Sigmoid colon (tissue), 7 donors: ENCODE measurements at places on chromosomes 16 and 17. TPM values are rescaled to one million over a fixed set of nuclear protein-coding genes. Genes with fewer than 3 reads are reported as not detected.

DNA sequence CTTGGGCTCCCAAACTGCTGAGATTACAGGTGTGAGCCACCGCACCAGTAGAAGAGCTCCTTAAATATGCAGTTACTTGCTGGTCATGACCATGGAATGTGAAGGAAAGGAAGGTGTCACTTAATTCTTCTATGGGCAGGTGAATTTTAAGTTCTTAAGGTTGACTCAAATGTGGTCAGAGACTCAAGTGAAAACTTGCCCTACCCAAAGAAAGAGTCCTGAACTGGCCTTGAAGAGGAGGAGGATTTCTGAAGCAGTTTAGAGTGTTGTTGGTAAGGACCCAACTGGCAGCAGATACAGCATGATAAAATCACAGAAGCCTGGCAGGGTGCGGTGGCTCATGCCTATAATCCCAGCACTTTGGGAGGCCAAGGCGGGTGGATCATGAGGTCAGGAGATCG is 29.4 kb downstream of the CHD9 start:
- H3K4me1 ChIP-seq, result no peaks in the 10 kb centered on the region
- DNase-seq, result no peak
- H3K36me3 ChIP-seq, result no peaks in the 10 kb centered on the region
- H3K4me3 ChIP-seq, result no peak overlapping the region

- H3K27ac ChIP-seq, result peak overlapping the region; percentile 99
- H3K36me3 ChIP-seq, result peaks cover 16% of the 10 kb centered on the region
- peaks cover 3% of the 10 kb centered on the region for H3K27me3 ChIP-seq
- peaks cover 42% of the 10 kb centered on the region for H3K4me1 ChIP-seq
- peak; percentile 77 for DNase-seq
- H3K4me3 ChIP-seq, result peak overlapping the region; percentile 81
These were observed 6.3 kb downstream of the FOXF1 start for GRCh38 chr16:86516623-86517003.

- no peak overlapping the region for H3K4me3 ChIP-seq
- no peaks in the 10 kb centered on the region for H3K27me3 ChIP-seq
- H3K4me1 ChIP-seq, result no peaks in the 10 kb centered on the region
- no peak for DNase-seq
- H3K36me3 ChIP-seq, result peaks cover 37% of the 10 kb centered on the region
These were observed 23.4 kb downstream of the RBL2 start for GRCh38 chr16:53457670-53458069.

- peak; percentile 94 for DNase-seq
- no peaks in the 10 kb centered on the region for H3K27me3 ChIP-seq
- no peaks in the 10 kb centered on the region for H3K36me3 ChIP-seq
These were observed 20.3 kb upstream of the ZNF287 start for GRCh38 chr17:16589097-16589969.

DNA sequence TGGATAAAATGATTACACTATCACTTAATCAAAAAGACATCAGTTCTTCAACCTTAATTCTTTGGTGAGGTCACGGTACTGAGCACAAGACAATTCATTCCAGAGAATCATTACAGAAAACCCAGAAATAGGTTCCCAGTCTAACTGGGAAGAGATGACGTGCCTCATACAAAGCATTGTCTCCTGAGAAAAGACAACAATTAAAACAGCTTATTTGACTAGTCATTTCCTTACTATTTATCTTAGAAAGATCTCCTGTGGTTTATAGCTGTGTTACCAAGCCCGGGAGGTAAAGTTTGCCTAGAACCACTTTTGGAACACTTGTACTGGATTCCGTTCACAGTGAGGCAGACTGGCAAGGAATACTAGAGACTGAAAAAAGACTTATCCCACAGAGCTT is 5.1 kb downstream of the PHF12 start:
- H3K36me3 ChIP-seq, result no peaks in the 10 kb centered on the region
- H3K4me1 ChIP-seq, result peaks cover 56% of the 10 kb centered on the region
- no peaks in the 10 kb centered on the region for H3K27me3 ChIP-seq
- no peak for DNase-seq
- H3K4me3 ChIP-seq, result no peak overlapping the region
- H3K27ac ChIP-seq, result peak overlapping the region; percentile 8

- no peaks in the 10 kb centered on the region for H3K27me3 ChIP-seq
- H3K36me3 ChIP-seq, result no peaks in the 10 kb centered on the region
- H3K4me1 ChIP-seq, result peaks cover 43% of the 10 kb centered on the region
- DNase-seq, result peak; percentile 98
- peak overlapping the region; percentile 75 for H3K27ac ChIP-seq
These were observed 218.2 kb upstream of the CHMP6 start for GRCh38 chr17:80773243-80773991.

DNA sequence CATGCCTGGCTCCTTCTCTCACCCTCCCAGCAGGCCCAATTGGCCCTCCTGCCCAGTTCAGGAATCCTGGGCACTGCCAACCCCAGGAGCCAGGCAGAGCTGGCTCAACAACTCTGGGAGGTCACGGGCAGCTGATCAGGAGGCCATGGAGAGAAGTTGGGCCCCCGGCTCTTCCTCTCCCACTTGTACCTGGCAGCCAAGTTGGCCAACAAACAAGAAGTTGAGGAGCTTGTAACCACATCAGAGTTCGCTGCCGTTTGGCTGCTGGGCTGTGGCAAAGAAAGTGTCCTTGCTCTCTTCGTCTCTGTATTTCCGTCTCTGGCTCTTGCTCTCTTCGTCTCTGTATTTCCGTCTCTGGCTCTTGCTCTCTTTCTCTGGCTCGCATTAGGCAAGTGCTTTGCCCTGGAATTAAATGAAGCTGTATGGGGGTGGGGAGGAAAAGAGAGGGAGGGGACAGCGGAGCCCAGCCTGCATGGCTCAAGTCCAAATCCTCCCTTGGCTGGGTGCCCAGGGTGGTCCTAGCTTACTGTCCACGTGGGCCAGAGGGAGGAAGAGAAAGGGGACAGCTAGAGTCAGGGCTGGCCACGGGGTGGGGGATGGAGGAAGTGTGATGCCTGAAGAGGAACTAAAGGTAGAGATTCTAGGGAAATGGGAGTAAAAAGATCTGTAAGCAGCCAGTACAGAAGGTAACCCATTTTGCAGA is 7.8 kb upstream of the TMEM132E start:
- no peaks in the 10 kb centered on the region for H3K36me3 ChIP-seq
- no peak for DNase-seq
- H3K4me3 ChIP-seq, result no peak overlapping the region
- no peaks in the 10 kb centered on the region for H3K4me1 ChIP-seq
- peaks cover 59% of the 10 kb centered on the region for H3K27me3 ChIP-seq

DNA sequence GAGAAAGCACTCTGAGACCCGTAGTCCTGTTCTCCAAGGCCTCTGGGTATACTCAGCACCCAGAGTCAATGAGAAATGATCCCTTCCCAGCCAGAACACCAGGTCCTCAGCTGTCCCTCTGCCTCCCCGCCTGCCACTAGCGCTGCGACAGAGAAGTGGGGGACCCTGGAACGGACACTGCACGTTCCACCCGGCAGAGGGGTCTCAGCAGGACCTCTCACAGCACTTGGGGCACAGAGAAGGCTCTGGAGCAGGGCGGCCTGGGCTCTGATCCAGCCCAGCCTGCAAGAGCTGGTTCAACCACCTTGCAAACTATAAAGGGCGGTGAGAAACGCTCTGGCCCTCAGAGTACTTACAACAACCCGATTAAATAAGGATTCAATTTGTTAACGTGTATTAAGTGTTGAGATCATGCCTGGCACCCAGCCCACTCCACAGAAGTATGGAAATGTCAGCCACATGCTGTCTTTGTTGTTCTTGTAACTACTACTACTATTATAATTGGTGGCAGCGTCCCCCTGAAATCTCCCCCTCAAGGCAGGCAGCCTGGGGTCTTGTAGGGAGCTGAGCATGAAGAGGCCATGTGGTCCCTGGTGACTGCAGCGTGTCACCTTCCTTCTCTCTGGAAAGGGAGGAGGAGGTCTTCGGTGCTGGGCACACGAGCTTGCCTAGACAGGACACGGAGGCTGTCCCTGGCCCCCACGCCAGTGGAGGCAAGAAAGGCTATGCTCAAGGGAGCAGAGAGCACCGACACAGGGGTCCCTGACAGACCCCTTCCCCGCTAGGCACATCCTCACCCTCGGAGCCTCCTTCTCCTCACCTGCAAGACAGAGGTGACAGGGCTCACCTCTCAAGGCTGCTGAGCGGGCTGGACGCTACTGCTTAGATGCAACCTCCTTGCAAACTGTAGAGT is 2.4 kb downstream of the OSGIN1 start:
- no peak overlapping the region for H3K4me3 ChIP-seq
- no peaks in the 10 kb centered on the region for H3K27me3 ChIP-seq
- H3K27ac ChIP-seq, result no peak overlapping the region
- peaks cover 31% of the 10 kb centered on the region for H3K4me1 ChIP-seq
- DNase-seq, result no peak

DNA sequence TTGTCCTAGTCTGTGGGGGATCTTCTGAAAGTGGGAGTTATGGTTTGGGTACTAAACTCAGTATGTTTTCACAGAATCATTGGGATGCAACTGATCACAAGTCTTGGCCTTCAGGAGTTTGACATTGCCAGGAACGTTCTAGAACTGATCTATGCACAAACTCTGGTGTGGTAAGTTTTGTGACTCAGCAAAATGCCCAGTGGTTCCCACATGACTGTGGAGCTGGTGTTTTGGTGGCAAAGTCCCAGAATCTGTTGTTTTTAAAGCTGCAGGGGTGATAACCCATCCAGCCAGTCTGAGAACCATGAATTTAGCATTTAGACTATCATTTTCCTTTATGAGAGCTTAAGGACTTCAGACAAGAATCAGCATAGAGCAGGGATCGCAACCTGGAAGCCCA is 40.6 kb downstream of the GDE1 start:
- no peaks in the 10 kb centered on the region for H3K4me1 ChIP-seq
- H3K4me3 ChIP-seq, result no peak overlapping the region
- no peak overlapping the region for H3K27ac ChIP-seq
- H3K36me3 ChIP-seq, result no peaks in the 10 kb centered on the region

DNA sequence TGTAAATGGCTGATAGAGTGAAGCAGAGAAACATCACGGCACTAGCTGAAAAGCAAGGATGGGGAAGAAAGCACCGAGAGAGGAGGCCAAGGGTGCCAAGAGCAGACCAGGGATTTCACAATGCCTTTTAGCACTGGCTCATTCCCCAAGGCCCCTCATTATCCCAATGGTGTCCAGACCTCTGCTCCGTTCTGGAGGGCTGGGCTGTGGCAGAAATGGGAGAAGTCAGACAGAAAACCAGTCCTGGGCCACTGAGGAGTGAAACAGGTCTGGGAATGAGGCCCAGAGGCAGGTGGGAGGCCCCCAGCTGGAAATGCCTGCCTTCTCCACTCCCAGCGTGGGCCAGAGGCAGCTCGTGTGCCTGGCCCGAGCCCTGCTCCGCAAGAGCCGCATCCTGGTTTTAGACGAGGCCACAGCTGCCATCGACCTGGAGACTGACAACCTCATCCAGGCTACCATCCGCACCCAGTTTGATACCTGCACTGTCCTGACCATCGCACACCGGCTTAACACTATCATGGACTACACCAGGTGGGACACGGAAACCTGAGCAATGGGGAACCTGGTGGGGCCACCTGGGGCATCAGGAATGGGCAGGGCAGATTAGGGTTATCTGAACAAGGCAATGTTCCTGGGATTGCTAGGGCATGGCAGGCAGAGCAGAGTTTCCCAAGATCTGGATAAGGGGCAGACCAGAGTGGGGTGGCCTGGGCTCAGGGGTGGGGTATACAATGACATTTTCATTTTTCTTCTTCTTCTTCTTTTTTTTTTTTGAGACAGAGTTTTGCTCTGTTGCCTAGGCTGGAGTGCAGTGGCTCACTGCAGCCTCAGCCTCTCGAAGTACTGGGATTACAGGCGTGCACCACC is 20.3 kb downstream of the ANKRD40 start:
- H3K27ac ChIP-seq, result peak overlapping the region; percentile 78
- H3K4me1 ChIP-seq, result peaks cover 35% of the 10 kb centered on the region
- no peaks in the 10 kb centered on the region for H3K36me3 ChIP-seq
- H3K4me3 ChIP-seq, result no peak overlapping the region
- H3K27me3 ChIP-seq, result no peaks in the 10 kb centered on the region

- no peaks in the 10 kb centered on the region for H3K27me3 ChIP-seq
- no peaks in the 10 kb centered on the region for H3K4me1 ChIP-seq
- H3K36me3 ChIP-seq, result no peaks in the 10 kb centered on the region
- no peak overlapping the region for H3K4me3 ChIP-seq
These were observed 6.9 kb upstream of the MAPK7 start for GRCh38 chr17:19371259-19372010.

DNA sequence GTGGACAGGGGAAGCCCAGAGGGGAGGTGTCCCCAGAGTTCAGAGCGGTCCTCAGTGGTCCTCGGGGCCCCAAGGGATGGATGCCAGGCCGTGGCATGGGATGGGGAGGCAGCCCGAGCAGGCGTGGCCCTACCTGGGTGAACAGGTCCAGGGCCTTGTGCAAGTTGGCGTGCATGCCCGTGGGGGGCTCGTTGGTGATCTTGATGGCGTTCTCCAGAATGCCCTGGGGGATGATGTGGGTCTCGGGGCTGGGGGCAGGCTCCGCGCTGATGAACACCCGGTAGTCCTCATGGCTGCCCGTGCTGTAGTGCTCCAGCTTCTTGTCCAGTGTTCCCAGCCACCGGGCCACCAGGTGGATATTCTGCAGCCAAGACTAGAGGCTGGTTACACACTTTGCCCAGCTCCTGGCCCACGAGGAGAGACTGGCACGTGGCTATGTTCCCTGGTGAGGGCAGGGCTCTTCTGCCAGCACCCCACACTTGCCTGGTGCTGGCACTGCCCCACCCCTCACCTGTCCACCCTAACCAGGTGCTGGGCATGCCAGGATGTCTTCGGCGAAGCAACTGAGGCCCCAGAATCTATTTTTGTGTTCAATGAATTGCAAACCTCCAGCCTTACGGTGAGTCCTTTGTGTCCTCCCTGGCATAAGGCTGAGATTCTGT is 59.2 kb downstream of the PGS1 start:
- H3K27ac ChIP-seq, result no peak overlapping the region
- H3K4me1 ChIP-seq, result no peaks in the 10 kb centered on the region
- no peaks in the 10 kb centered on the region for H3K36me3 ChIP-seq
- no peak for DNase-seq
- peaks cover 3% of the 10 kb centered on the region for H3K27me3 ChIP-seq
- H3K4me3 ChIP-seq, result no peak overlapping the region

DNA sequence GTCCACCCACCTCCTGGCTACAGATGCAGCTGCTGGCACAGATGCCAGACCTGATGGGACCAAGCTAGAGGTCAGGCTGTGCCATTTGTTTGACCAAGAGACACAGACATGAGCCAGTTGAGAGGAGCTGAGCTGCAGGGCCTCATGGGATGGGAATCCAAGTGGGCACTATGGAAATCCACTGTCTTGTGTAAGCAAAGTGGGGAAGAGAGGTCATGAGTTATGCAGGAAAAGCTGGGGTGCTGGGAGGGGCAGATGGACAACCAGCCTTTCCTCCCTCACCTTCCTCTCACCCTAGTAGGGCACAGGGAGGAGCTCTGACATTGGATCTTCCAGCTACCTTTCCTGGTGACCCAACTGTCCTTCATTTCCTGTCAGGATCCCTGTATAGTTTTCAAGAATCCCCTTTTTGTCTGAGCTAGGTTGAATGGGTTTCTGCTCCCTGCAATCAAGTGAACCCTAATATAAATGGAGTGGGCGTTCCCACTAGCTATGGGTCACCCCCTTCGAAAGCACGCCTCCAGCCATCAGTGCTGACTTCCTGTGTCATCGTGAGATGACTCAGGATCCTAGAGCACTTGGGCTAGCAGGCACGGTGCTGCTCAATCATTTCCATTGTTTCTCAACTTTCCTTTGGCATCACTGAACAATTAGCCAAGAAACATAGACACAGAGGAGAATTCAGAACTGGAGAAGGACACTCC is 13.6 kb downstream of the ATPAF2 start:
- H3K27me3 ChIP-seq, result no peaks in the 10 kb centered on the region
- peak; percentile 18 for DNase-seq
- H3K4me3 ChIP-seq, result no peak overlapping the region
- no peak overlapping the region for H3K27ac ChIP-seq
- H3K4me1 ChIP-seq, result no peaks in the 10 kb centered on the region

Gene SPAG7
- 73.9 TPM for polyA plus RNA-seq

Gene NTN3
- not detected for polyA plus RNA-seq

Gene KRT20
- 1,227 TPM for polyA plus RNA-seq

Gene SPN
- 6.7 TPM for polyA plus RNA-seq

Gene PCYT2
- polyA plus RNA-seq, result 21.6 TPM

Gene ZNF750
- polyA plus RNA-seq, result not detected

Gene KRTAP3-1
- polyA plus RNA-seq, result not detected

Gene C16orf78
- not detected for polyA plus RNA-seq

Gene TBC1D26
- polyA plus RNA-seq, result not detected
